ENCODE measurements at places on chromosomes 3 and 15. TPM values are rescaled to one million over a fixed set of nuclear protein-coding genes. Genes with fewer than 3 reads are reported as not detected.

The GOLGA8K gene
- total RNA-seq, result not detected

The C15orf40 gene
- 51.0 TPM for total RNA-seq

DNA sequence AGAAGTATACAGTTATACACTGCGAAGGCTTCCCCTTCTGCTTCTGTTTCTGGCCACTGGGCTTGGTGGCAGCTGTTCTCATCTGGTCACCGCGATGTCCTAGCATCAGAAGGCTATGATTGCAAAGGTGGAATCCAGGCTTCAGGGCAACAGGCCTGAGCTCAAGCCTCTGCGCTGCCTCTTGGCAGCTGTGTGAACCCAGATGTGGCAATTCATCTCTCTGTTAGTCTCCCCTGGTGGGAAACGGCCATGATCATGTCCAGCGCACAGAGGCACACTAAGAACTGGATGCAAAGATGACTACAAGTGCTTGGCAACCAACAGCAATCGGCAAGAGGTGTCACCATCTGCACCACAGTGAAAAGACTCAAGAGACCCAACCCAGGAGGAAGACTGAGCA is 78.9 kb downstream of the PCSK6 start:
- DNase-seq, result no peak

The SCAANT1 gene
- total RNA-seq, result not detected

The CSPG5 gene
- total RNA-seq, result 12.5 TPM

The KCNAB1 gene
- total RNA-seq, result not detected

- DNase-seq, result peak; percentile 59
Observed at GRCh38 chr3:51974963-51975851, at the start of gene ABHD14A. TSS of gene ABHD14A (plus strand) at chr3:51975064. CDS start at chr3:51975136, 72 bp downstream.

- no peak for DNase-seq
Observed at GRCh38 chr3:62538691-62539356, 165.5 kb upstream of the FEZF2 start.

DNA sequence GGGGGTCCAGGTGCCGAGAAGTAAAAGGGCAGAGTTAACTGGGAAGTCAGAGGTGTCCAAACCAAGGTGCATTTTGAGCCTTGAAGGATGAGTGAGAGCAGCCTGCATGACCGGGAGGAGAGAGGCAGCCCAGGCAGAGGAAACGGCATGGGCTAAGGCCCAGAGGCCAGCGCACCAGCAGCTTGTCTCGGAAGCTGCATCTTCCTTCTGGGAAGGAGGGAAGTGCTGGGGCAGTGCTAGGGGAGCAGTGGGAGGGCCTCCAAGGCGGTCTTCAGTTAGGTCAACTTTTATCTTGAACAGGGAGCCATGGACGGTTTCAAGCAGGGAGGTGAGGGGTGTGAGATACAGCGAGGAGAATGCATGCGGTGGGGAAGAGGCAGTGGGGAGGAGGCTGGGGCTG is 1.0 kb downstream of the H1-8 start:
- DNase-seq, result no peak

DNA sequence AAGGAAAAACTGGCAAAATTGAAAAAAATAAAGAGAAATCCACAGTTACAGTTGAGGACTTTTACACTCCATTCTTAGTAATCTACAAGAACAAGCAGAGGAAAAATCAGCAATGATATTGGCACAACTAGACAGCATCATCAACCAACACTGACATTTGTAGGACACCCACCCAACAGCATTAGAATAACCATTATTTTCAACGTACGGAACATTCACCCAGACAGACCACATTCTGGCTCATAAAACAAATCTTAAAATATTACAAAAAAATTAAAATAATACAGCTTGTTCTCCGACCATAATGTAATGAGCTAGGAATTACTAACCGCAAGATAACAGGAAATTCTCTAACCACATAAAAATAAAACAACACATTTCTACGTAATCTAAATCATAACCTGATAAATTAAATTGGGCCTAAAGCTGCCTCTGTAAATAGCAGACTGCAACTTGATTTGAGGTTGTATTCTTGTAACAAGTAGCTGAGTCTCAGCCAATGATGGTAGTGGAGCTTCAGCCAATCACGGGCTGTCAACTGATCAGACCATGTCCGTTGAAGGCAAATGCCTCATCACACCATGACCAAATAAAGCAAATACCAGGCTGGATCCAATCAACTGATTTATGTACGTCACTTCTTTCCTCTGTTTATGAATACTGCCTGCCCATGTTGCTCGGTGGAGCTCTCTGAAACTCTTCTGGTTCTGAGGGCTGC is 9.2 kb downstream of the PLSCR4 start:
- no peak for DNase-seq

- DNase-seq, result no peak
Observed at GRCh38 chr3:141373768-141374526, 5.6 kb downstream of the ZBTB38 start.

- DNase-seq, result no peak
Observed at GRCh38 chr15:101545548-101546505, 56.3 kb upstream of the PCSK6 start.

DNA sequence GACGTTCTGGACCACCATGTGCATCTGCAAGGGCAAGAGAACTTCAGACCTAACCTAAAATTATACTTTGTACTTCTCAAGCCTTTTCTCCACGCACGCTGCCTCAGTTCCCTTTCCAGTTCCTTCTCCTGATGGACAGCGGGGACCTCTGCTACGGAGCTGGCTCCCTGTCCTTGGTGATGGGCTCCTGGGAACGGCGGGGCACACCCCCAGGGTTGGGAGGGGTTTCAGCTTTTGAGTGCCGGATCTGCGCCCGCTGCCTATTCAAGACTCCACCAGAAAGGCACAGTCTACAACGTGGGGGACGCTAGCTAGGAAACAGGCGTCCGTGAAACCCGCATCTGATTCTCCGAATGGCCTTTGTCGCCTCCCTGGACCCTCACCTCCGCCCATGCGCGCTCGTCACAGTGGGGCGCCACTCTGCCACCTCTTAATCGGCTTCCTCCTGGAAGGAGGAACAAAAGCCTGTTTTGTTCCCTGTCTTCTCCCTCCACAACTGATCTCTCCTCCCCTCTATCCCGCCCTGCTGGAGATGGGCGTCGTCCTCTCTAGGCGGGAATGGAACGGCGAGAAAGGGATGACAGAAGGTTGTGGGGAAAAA is 2.2 kb downstream of the GPR149 start:
- no peak for DNase-seq

DNA sequence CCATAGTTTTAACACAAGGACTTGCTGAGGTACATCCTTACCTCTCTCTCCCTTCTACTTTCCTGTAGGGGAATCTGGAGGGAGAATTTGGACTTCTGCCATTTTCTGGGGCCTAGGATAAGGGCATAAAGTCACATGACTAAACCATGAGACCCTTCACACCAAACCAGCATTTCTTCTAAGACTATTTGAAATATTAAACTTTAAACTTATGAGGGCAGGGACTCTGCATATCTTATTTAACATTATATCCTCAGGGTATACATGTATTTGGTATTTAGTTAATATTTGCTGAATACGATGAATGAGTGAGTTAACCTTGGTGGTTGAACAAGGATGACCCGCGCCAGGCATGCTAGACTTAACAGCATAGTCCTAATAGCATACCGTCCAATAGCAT is 63.4 kb downstream of the USP13 start:
- peak; percentile 90 for DNase-seq

The HCN4 gene
- total RNA-seq, result 0.14 TPM

The LACTB gene
- 10.1 TPM for total RNA-seq

DNA sequence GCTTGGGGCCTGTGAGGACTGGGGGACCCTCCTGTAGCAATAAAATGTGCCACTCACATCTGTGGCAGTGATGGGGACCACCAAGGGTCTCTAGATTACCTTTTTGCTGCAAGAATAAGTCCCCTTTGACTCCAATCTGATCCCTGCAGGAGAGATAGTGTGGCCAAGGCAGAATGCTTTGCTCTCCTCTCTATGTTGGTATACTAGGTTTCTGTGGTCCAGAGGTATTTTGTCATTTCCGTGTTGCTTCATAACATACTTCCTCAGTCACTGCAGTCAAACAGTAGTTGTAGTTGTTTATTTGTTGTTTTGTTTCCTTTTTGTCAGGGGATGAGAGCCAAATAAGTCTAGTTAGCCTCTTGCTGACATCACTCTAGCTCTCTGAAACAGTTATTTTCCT is 13.1 kb upstream of the NAALADL2 start:
- no peak for DNase-seq

DNA sequence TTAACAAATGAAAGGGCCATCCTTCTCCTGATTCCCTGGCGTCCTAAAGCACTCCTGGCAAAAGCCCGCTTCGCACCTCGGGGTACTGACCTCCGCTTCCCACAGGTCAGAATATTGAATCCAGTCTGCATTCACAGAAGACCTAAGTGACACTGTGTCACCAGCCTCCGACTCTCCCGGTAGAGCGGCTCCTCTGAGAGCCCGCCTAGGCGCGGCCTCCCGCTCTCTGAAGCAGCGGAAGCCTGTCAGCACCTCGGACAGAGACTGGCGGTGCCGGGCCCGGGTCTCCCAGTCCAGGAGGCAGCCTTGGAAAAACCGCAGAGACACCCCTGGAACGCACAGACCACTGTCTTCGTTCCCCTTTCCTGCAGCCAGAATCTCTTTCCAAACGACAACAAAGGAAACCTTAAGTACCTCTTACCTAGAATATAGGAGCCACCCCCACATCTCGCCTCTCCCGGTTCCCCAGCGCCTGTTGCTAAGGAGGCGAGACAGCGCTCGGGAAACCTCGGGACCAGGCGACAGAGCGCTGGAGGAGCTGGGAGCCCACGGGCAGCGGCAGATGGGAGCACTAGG is 1.2 kb downstream of the GABRB3 start:
- DNase-seq, result no peak

Data from Caki2 (cell line).